ENCODE measurements at places on chromosomes 6 and 20. TPM values are rescaled to one million over a fixed set of nuclear protein-coding genes. Genes with fewer than 3 reads are reported as not detected.

DNA sequence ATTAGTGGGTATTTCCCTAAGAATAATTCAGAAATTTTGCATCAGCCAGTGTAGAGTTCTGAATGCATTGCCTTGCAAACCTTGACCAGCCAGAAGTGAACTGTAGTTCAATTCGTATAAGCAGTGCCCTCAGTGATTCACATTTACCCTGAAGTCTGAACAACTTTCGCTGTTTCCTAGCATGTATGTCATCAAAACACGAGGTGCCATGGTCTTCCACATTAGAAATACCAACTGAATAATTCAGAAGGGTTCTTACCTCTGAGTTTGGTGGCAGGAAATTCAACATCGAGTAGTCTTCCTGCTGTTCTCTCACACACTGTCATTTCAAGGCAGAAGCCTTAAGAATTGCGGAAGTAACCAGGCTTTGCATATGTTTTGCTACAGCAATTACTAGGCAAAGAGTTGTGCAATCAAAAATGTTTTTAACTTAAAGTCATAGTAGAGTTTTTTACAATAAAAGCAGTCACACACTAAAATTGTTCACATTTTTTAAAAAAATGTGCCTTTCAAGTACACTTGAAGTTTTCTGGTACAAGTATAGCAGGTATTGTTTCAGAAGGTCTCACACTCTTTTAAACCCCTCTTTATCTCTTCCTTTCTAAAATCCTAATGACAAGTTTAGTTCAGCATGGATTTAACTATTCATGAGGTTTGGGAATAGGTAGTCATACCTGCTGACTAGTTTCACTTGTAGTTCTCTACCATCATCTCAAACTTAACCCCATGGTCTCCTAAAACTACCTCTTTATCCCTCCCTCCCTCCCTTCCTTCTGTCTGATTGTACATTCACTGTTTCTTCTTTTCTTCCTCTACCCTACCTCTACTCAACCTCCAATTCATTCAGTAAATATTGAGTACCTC is 118.3 kb downstream of the STXBP5 start:
- H3K4me1 ChIP-seq, result no peaks in the 10 kb centered on the region
- no peak for DNase-seq
- no peak overlapping the region for H3K27ac ChIP-seq
- H3K36me3 ChIP-seq, result no peaks in the 10 kb centered on the region

DNA sequence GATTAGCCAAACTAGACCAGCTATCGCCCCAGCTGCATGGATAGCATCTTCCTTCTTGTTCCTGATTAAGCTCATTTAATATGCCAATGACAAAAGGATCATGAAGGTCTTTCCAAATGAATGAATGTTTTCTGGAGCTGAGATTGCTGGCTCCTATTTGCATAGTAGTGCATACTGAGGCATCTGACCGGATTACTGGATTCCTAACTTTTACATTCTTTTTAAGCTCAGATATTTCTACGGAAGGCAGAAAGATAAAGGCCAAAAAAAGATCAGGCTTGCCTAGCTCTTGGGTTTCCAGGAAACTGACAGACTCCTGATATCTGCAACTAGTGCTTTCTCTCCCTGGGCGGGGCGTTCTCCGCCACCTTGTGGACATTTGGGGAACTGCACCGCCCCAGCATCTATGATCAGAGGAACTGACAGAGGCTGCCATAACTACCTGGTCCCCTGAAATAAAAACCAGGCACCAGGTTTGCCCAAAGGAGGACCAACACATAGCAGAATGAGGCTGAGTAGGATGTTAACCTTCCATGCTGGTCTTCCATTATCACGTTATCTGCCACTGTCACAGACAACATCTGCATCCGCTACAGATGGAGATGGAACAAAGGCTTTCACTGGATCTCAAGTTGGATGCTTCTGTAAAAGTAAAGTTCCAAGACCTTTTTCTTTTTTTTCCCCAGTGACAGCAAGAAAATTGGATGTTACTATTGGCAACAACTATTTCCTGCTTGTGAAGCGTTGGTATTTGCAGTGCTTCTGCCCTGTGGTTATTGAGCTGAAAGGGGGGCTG is 33.2 kb downstream of the NT5E start:
- no peak overlapping the region for H3K4me3 ChIP-seq
- peaks cover 2% of the 10 kb centered on the region for H3K4me1 ChIP-seq
- peak; percentile 89 for DNase-seq
- H3K36me3 ChIP-seq, result no peaks in the 10 kb centered on the region

DNA sequence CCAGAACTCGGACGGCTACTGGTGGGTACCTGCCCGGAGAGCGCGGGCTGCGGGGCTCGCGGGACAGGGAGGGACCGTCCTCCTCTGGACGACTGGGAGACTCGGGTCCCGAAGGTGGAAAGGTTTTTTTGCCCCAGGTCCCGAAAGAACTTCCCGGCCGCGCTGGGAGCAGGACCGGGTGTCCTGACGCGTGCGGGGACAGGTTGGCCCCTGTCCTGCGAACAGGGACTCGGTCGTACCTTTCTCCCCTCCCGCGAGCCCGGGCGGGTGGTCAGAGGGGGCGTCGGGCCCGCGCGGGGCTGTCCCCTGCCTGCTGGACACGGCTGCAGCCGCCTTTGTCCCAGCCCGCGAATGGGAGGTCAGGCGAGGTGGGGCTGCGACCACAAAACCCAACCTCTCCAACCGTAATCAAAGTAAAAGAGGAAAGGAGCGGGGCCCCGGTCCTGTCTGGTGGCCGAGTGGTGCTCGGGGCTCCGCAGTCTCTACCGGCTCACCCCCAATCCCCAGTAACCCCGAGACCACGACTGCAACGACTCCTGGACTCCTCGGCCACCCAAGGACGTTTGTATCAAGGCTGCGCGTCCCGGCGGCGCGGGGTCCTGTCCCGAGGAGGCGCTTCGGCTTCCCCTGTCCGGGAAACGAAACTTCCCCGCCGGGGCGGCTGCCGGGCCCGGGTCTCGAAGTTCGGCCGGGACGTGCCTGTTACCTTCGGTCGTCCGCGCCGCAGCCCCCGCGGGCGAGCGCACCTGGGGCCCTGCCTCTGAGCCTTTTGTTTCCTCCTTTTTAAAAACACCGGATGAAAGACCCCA is 798 bp downstream of the DSP start:
- no peaks in the 10 kb centered on the region for H3K36me3 ChIP-seq
- peaks cover 25% of the 10 kb centered on the region for H3K4me1 ChIP-seq
- DNase-seq, result no peak
- H3K27ac ChIP-seq, result peak overlapping the region; percentile 43
- H3K4me3 ChIP-seq, result peak overlapping the region; percentile 58

DNA sequence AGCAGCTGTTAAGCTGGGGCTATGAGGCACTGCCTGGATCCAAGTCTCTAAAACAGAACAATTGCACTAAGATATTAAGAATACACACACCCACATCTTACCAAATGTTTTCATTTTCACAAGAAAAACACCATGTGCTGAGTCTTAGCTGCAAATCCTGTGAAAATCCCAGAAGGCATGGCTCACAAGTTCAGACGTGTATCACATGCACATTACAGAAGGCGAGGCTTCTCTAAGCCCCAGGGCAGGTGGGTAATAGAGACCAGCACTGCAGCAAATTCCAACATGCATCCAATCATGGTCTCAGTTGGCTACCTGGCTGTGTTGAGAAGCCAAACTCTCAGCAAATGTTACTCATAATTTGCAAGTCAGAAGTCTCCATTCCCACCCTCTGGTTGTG is 16.2 kb upstream of the CST3 start:
- H3K4me1 ChIP-seq, result peaks cover 30% of the 10 kb centered on the region
- no peaks in the 10 kb centered on the region for H3K27me3 ChIP-seq
- H3K27ac ChIP-seq, result peak overlapping the region; percentile 72
- no peaks in the 10 kb centered on the region for H3K36me3 ChIP-seq
- H3K4me3 ChIP-seq, result no peak overlapping the region

SLC52A3 gene
- 0.16 TPM for total RNA-seq
